Diencephalon (tissue), 1 donor: ENCODE measurements at places on chromosomes 2 and 18. TPM values are rescaled to one million over a fixed set of nuclear protein-coding genes. Genes with fewer than 3 reads are reported as not detected.

Gene PLA2R1
- total RNA-seq: 7.2 TPM

Gene PCARE
- total RNA-seq: 0.23 TPM

Gene FOXD4L1
- total RNA-seq: 0.69 TPM

Gene HOXD11
- total RNA-seq: not detected

Gene SCN9A
- total RNA-seq: 114 TPM

Gene CREG2
- total RNA-seq: 47.1 TPM

Gene DES
- 1.4 TPM for total RNA-seq
